ENCODE measurements at places on chromosomes 12 and 14. TPM values are rescaled to one million over a fixed set of nuclear protein-coding genes. Genes with fewer than 3 reads are reported as not detected.
A peak's percentile ranks its signal among the peaks of the same experiment; 100 is the strongest.

- no peak for DNase-seq
Measured at GRCh38 chr12:66915306-66915904, 236.5 kb upstream of the GRIP1 start.

DNA sequence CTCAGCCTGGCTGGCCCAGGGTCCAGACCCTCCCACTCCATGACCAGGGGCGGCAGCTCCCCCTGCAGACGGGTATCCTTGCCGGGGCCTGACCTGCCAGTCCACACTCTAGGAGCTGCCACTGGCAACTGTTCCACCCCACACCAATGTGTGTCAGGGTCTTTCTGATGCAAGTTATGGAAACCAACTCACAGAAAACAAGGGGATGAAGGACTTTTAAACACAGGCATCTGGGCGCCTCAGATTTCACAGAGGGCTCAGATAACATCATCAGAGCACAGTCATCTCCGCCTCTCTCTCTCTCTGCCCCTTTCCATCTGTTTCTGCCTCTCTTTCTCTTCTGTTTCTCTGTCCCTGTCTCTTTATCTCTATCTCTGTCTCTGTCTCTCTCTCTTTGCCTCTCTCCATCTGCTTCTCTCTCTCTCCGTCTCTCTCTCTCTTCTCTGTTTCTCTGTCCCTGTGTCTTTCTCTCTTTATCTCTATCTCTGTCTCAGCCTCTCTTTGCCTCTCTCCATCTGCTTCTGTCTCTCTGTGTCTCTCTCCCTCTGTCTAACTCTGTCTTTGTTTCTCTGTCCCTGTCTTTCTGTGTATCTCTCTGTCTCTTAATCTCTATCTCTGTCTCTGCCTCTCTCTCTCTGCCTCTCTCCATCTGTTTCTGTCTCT lies 67.4 kb upstream of the FBRSL1 start:
- no peak for DNase-seq

- DNase-seq = no peak
Measured at GRCh38 chr12:131917139-131917710, 11.9 kb upstream of the PUS1 start.

- DNase-seq = peak; percentile 13
Measured at GRCh38 chr12:52646613-52647012, 5.4 kb downstream of the KRT2 start.

- no peak for DNase-seq
Measured at GRCh38 chr14:80080601-80081000, 130.7 kb downstream of the DIO2 start.

GRCh38 chr12:116244001-116244400 lies 33.5 kb downstream of the MED13L start:
- DNase-seq = no peak

DNA sequence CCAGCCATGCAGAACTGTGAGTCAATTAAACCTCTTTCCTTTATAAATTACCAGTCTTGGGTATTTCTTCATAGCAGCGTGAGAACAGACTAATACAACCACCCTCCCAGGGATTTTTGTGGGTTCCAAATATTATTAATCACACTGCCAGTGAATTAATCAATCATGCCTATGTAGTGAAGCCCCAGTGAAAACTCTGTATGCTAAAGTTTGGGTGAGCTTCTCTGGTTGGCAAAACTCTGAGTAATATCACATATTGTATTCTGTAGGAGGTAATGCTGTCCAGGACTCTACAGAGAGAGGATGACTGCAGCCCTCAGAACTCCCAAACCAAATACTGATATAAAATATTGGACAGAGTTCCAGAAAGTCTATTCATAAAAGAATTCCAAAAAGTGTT lies 216.9 kb downstream of the RPAP3 start:
- no peak for DNase-seq

HVCN1 gene
- total RNA-seq = 1.5 TPM

GARIN6 gene
- total RNA-seq = not detected

Data from colonic mucosa (tissue), 4 donors.